SK-N-MC (cell line): ENCODE measurements at places on chromosomes 7 and 10.

GRCh38 chr10:26430641-26431163 lies 7.4 kb upstream of the APBB1IP start:
- DNase-seq = no peak

GRCh38 chr10:14032406-14032998 lies 298.2 kb downstream of the FRMD4A start:
- no peak for DNase-seq

- no peak for DNase-seq
Measured at GRCh38 chr7:119436882-119437281, 836.1 kb upstream of the KCND2 start.

DNA sequence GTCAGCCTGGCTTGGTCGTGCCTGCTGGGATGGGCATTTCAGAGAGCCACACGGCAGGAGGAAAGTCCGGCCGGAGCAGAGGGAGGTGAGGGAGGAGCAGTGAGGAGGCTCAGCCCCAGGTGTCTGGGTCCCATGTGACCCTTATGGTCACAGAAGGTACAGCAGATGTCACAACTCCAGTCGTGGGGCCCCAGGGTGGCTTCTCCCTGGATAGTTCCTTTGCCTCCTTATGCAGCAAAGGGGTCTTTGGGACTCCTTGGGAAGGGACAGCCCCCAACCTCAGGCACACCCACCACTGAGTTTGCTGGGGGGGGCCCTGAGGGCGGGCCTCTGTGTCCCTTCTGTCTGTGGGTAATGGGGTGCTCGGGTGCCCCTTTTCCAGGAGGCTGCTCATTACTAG lies 19.6 kb upstream of the PRKAG2 start:
- no peak for DNase-seq

DNA sequence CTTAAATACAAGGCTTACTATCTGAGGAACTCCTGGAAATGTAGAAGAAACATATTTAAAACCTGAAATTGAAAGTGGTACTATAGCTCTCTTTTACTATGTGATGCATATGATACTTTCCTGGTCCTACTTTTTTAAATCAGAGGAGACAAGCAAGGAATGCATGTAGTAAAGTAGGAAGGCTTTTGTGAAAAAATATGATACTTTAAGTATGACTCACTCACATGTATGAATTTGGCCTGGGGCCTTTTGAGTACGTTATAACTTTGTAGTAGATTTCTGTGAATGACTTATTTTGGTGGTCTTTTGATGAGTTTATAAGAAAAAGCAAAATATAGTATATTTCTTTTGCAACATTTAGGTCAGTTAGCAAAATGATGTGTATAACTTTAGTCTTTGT lies 53.8 kb downstream of the TAX1BP1 start:
- DNase-seq = no peak

DNA sequence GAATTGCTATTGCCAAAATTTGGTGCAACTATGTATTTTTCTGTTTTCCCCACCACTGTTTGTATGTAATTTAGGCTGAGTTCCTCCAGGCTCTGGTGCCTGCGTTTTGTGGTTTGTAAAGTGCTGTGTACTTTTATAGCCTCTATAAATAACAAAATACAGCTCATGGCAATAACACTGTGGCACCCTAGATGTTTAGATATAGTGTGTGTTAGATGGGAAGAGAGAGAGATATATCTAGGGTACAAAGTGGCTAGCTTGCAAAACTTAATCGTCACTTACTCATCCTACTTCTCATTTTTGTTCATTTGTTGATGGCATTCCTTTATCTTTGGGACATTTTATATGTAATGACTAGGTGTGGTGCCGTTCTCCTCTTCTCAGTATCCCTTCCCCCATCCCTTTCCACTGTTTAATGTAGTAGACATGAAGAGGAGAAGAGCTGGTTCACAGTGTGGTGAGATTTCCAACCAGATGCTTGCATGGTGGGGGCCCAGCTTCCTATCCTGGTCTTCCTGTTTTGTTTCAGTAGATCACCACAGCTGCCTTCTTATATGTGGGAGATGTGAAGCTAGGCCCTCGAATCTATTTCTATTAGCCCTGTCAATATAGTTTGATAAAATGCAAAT lies 115.0 kb downstream of the SND1 start:
- no peak for DNase-seq

- no peak for DNase-seq
Measured at GRCh38 chr7:88492153-88492552, 185.5 kb upstream of the STEAP4 start.

DNA sequence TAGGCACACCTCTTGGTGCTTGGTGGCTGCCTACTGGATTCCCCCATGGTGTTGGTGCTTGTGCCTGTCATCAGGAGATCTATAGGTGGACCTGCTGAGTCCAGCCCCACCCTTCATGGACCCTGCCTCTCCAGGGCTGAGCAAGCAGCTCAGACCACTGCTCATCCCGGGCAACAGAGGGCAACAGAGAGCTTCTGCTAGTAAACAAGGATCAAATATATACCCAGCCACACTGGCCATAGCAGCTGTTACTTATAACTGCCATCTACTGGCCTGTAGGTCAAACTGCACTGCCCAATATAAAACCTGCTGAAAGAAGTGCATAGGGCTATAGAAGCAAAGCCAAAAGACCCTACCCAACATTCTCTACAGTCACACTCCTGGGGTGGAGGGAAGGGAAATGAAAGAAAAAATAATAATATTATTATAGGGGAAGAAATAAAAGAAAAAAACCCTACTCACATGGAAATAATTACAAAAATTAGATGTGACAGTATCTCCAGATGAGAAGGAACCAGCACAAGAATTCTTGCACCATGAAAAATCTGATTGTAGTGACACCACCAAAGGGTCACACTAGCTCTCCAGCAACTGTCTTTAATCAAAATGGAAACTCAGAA lies 54.9 kb upstream of the ZNF800 start:
- DNase-seq = no peak

GRCh38 chr7:4934419-4935025 lies 24.5 kb downstream of the MMD2 start:
- DNase-seq = no peak

GRCh38 chr7:112881-113280 lies 79.5 kb upstream of the FAM20C start:
- DNase-seq = no peak

- no peak for DNase-seq
Measured at GRCh38 chr10:15168291-15168785, at the start of gene NMT2. Gene NMT2 (minus strand): TSS chr10:15168693. CDS start chr10:15168612, 81 bp downstream.
